ENCODE measurements at places on chromosomes 16 and 17.

DNA sequence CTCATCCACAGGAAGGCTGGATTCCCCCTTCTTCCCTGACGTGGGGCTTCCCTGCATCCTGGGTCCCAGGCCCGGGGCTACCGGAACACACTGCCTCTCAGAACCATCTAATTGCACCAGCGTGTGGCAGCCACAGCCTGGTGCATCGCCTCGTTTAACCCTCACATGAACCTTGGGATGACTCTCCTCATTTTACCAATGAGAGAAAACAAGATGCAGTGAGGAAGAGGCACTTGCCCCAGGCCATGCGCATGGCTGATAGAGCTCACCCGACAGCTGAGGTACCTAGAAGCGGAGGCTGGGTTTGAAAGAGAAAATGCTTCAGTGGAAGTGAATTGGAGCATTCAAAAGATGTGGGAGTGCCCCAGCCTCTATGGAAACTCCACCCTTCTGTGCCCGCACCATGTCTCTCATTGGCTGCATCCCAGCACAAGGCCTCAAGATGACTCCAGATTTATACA, 162.3 kb downstream of the KATNIP start:
- no peak for DNase-seq

DNA sequence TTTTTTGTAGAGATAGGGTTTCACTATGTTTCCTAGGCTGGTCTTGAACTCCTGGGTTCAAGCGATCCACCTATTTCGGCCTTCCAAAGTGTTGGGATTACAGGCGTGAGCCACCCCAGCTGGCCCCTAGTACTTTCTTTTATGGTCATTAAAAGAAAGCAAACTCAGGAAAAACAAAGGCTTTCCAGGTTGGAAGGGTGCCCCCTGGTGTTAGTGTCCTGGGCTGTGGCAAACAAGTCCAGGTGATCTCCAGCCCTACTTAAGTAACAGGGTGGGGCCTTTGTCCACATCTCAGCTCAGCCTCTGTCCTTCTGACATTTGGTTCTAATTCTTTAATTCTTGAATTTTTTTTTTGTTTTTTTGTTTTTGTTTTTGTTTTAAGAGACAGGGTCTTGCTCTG, 6.9 kb downstream of the IGFBP4 start:
- no peak for DNase-seq

GRCh38 chr16:65313936-65314626, 192.2 kb upstream of the CDH11 start:
- DNase-seq, result no peak

DNA sequence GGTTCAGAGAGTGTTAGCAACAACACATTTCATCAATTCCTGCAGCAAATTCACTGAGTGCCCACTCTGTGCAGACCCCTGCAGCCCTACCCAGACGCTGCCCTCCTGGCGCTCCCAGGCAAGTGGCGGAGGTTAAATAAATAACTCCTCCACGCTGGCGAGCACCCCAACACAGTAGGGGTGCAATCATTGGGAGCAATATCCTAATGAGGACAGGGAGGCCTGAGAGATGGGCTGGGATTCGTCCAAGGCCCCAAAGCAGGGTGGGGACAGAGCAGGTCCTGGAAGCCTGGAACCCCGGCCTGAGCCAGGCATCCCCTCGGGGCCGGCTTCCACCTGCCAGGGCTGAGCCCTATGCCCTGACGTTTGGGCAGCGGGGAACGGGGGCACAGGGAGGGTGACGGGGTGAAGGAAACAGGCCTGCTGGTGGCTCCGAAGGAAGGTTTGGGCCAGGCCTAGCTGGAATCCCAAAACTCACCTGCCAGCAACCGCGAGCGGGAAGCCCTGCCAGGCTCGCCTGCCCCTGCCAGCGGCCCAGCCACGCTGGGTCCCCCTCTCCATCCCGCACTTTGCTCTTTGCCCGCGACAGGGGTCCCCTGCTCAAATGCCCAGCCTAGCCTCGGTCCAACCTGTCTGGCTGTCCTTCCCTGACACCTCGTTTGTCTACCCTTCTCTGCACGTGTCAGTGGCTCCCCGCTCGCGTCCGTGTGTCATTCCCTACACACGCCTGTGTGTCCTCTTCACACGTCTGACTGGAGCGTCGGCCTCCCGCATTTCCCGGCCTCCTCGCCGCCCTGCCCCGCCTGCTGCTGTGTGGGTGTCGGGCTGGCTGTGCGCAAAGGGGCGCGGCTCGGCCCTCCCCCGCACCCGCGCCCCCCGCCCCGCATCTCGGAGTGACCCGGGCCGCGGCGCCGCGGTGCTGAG, 721 bp upstream of the BEAN1 start:
- no peak for DNase-seq

DNA sequence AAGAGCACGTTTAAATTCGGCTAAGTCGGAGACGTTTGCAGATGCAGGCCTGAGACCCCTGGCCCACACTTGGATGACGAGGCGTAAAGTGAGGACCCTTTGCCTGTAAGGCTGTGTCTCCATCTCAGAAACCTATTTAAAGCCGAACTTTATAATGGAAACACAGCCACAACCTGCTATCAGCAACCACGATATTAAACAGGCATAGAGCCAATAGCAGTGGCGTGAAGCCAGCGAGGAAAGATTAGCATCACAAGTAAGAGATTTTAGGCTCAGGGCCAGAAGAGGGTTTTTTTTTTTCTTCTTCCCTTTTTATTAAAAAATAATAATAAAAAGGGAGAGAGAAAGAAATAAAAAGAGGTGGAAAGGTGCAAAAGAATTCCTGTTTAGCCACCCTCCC, 111.3 kb upstream of the NOL11 start:
- no peak for DNase-seq

GRCh38 chr17:37261286-37261685, 114.5 kb upstream of the C17orf78 start:
- DNase-seq, result no peak

DNA sequence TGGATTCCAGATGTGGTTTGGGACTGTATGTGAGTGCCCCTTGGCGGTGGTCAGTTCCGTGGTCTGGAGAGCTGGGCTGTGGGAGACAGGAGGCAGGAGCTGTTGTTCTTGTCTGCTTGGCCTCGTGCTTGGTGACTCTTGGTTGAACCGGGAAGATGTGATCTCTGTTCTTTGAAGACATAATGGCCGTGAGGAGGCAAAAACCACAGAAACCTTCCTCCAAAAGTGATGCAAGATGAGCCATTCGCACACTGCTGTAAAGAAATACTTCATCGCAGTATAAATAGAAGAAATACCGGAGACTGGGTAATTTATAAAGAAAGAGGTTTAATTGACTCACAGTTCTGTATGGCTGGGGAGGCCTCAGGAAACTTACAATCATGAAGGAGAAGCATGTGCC, 128.8 kb downstream of the RAP1GAP2 start:
- no peak for DNase-seq

GRCh38 chr16:74304164-74304834, 7.7 kb downstream of the PSMD7 start:
- DNase-seq, result no peak

- no peak for DNase-seq
These were observed 21.0 kb upstream of the EVPL start for GRCh38 chr17:76048025-76048605.

DNA sequence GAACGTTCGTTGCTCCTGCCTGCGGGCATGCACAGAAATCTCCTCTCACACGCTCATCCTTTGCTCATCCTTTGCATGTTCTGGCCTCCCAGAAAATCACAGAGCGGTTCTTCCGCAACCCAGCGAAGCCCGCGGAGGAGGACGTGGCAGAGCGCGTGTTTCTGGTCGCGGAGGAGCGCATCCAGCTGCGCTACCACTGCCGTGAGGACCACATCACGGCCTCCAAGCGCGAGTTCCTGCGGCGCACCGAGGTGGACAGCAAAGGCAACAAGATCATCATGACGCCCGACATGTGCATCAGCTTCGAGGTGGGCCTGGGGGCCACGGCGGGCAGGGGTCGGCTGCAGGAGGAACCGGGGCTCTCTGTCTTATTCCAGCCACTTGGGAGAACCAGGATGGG, 9.6 kb upstream of the KATNB1 start:
- no peak for DNase-seq

DNA sequence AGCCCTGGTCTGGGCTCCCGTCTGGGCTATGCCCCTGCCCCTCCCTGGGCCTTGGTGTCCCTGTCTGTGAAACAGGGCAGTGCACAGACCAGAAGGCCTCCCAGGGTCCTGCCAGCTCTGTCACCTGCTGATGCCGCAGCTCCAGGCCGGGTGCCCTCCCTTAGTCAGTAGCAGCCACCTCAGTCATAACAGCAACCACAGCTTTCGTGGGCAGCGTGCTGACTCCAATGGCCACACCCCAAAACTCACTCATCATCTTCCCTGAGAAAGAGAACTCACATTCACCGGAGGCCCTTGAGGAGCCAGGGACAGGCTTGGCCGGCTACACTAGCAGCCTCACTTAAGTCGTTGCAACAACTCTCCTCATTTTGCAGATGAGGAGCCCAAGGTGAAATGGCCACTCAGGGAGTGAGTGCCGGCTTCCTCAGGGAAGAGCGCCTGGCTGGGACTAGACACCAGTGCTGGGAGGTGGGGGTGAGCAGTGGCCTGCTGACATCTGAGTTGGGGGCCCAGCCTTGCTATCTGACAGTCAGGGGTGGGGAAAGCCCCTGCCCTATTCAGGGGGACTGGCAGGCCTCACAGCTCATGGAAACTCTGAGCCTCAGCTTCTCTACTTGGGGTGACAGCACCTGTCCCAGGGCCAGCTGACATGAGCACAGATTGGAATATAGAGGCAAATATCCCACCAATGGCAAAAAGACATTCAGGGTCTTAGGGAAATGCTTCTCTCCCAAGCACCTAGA, 22.6 kb downstream of the SLC5A10 start:
- no peak for DNase-seq

- no peak for DNase-seq
These were observed 10.8 kb downstream of the IGFBP4 start for GRCh38 chr17:40453881-40454612.

DNA sequence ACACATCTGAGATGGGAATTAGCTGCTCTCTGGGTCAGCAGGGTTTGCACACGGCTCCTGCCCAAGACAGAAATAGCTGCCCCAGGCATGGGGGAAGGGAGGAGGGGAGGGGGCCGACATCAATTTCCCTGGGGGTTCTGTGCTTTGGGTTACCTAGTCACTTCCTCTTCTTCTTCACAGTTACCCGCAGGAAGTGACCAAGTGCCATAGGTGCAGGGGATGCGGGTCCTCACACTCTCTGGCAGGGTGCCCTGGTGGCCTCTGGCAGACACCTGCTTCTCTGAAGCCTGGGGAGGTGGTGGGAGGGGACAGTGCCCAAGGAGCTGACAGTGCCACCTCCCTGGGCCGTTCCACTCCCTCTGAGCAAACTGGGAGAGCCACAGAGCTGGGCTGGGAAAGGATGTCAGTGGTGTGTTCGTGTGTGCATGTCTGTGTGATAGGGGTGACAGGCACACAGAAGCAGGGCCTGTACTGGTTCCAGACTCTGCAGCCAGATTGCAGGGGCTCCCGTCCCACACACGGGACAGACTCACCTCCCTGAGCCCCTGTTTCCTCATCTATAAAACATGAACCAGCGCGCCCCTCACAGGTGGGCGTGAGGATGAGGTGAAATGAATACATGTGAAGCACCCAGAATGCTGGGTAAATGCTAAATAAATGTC, 18.2 kb downstream of the SCN4A start:
- no peak for DNase-seq

- peak; percentile 67 for DNase-seq
These were observed 41.2 kb downstream of the C16orf87 start for GRCh38 chr16:46789499-46790414.

DNA sequence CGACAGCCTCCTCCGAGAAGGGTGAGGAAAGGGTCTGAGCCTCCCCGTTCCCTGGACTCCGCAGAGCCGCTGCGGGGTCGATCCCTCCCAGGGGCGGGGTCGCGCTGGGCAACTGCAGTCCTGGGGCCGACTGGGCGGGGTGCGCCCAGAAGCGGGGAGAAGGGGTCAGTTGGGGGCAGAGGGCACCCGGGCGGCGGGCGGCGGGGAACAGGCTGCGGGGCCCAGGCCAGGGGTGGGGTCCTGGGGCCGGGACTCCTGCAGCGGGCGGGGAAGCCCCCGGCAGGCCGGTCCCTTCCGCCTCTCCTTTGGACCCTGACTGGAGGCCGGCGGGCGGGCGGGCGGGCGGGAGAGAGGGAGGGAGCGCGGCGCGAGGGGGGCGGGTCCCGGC, 352 bp downstream of the GGNBP2 start:
- no peak for DNase-seq

GRCh38 chr17:42682722-42683403, 532 bp downstream of the CNTNAP1 start:
- DNase-seq, result no peak

DNA sequence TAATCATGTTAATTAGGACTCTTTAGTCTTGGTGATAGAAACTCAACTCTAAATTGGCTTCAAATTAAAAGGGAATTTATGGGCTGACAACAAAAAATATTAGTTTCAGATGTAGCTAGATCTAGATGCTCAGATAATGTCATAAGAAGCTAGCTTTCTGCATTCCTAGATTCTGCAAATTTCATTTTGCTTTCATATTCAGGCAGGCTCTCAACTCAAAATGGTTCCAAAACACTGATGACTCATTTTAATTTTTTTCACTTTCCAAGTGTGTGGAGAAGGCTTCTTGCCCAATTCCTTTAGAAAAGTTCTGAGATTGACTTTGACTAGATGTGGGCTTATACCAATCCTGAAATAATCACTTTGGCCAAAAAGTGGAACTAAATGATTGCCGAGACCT, 236.7 kb upstream of the GOT2 start:
- DNase-seq, result no peak
